Hepatic stellate cell (primary cell): ENCODE measurements at places on chromosomes 16 and 17.

GRCh38 chr17:80866050-80866793 lies 125.4 kb upstream of the CHMP6 start:
- peak; percentile 76 for DNase-seq

DNA sequence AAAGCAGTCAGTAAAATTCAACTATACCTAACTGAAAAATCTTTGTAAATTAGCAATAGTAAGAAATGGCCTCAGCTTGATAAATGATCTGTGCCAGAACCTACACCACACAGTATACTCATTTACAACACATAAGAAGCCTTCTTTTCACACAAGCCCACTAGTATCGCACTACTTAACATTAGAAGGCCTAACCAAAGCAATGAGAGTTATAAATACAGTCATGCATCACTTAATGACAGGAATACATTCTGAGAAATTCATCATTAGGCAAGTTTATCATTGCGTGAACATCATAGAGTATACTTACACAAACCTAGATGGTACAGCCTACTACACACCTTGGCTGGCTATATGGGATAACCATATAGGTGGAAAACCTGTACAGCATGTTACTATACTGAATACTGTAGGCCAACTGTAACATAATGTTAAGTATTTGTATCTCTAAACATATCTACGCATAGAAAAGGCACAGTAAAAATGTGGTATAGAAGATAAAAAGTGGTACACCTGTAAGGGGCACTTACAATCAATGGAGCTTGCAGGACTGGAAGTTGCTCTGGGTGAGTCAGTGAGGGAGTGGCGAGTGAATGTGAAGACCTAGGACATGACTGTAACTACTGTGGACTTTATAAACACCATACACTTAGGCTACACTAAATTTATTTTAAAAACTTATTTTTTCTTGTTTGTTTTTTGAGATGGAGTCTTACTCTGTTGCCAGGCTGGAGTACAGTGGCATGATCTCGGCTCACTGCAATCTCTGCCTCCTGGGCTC lies 126.5 kb upstream of the CORO6 start:
- DNase-seq: no peak

GRCh38 chr17:5715478-5715877 lies 131.2 kb upstream of the NLRP1 start:
- no peak for DNase-seq

DNA sequence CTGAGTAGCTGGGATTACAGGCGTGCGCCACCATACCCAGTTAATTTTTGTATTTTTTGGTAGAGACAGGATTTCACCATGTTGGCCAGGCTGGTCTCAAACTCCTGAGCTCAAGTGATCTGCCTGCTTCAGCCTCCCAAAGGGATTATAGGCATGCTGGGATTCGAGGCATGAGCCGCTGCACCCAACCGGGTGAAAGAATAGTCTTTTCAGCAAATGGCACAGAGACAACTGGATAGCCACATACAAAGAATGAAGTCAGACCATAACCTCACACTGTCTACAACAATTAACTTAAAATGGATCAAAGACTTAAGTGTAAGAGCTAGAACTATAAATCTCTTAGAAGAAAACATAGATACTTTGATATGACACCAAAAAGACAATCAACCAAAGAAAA lies 67.6 kb downstream of the TBC1D16 start:
- no peak for DNase-seq

DNA sequence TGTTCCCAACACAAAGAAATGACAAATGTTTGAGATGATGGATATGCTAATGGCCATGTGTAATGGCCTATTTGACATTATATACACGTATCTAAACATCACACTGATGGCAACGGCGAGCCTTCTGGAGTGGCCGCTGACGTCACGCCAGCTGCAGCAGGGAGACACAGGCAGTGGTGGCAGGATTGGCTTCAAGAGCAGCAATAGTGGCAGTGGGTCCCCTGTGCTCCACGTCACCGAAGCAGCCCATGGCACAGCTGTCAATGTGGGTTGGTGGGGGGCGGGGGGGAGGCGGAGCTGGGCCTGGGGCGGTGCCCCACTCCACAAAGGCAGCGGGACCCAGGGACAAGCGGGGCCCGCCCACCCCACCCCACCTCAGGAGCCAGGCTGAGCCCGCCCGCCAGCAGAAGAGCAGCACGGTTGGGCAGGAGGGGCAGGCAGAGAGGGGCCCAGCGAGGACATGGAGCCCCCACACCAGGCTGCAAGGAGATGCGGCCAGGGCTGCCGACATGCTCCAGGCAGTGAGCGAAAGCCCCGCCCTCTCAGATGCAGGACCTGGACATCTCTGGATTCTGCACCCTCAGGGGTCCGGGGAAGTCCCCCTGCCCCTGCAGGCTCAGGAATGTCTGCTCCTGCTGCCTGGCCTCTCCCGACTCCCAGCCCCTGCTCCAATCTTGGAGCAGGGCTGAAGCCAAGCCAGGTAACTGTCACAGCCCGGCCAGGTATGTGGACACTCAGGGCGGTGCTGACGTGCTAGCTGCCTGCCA lies 64.6 kb downstream of the USP32 start:
- no peak for DNase-seq

- DNase-seq: no peak
These were observed 414.6 kb upstream of the PSMD7 start for GRCh38 chr16:73882033-73882432.

GRCh38 chr16:23072769-23073549 lies 76.3 kb downstream of the USP31 start:
- peak; percentile 22 for DNase-seq

- DNase-seq: peak; percentile 75
These were observed 27.5 kb downstream of the NSMCE1 start for GRCh38 chr16:27240948-27241531.

DNA sequence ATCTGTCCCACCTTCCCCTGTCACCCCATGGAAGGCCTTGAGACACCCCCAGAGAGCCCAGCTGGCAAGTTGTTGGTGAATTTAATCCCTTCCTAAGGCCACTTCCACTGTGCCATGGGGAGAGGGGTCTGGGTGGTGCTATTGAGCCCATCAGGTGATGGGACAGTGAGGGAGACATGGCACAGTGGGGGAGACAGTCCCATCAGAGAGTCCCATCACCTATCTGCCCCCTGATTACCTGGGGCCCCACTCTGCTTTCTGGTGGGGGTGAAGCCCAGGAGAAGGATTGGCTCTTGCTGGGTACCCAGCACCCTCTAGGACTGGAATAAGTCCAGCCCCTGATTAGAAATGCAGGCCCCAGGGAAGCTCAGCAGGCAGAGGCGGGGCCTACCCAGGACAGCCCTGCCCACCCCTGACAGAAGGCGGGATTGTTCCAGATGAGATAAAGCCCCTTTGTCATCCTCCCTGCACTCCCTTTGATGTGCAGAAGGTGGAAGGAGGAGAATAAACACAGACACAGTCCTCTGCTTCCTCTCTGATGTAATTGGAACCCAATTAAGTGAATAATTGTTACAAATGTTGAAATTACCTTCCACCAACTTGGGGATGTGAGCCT lies 18.9 kb downstream of the TMEM132E start:
- DNase-seq: no peak

- no peak for DNase-seq
These were observed 64.6 kb upstream of the CLEC18B start for GRCh38 chr16:74485916-74486315.

DNA sequence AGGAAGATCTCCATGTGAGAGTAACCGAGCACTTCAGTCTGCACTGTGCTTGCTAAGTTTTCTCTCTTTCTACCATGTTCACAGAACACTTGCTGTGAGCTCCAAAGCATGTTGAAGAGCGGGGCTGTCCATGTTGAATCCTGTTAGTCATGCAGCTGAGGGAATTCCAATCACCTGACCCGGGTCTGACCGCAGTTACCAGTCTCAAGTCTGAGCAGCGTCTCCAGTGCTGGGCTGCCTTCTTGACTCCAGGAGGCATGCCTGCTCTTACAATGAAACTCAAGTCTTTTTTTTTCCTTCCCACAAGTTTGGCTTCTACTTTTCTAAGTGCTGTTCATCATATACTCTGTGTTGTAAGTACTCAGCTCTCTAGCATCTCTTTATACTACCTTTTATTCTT lies 44.3 kb downstream of the HOXB1 start:
- DNase-seq: peak; percentile 92

- peak; percentile 49 for DNase-seq
These were observed 57.5 kb downstream of the CYB5B start for GRCh38 chr16:69481901-69482341.

DNA sequence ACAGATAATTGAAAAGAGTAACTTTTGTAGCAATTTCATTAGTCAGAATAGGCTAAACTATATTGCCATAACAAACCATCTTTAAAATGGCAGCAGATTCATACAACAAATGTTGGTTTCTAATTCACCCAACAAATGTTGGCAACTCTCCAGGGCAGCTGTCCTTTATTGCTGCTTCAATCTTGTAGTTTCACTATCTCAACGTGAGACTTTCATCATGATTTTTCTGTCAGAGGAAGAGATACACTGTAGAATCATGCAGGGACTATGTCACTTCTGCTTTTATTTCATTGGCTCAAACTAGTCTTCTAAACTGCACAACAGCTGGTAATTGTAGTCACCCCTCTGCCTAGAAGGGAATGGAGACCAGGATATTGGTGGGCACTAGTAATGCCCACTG lies 174.2 kb downstream of the TANC2 start:
- no peak for DNase-seq

GRCh38 chr16:57115514-57116182 lies 23.3 kb downstream of the CPNE2 start:
- DNase-seq: peak; percentile 79

DNA sequence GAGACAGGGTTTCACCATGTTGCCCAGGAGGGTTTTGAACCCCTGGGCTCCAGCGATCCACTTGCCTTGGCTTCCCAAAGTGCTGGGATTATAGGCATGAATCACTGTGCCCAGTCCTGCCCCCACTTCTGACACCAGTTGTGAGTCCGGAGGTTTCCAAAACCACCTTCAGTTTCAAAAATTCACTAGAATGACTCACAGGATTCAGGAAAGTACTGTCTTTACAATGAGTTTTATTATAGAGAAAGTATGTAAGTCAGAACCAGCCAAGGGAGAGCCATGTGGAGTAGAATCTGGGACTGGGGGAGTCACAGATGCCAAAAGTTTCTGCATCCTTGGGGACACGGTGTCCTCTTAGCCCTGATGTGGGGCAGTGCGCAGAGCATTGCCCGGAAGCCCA lies 55.1 kb downstream of the PLD6 start:
- peak; percentile 72 for DNase-seq

GRCh38 chr16:23293016-23293415 lies 9.1 kb upstream of the SCNN1B start:
- no peak for DNase-seq

GRCh38 chr17:66610361-66611133 lies 224.4 kb upstream of the CACNG5 start:
- no peak for DNase-seq

DNA sequence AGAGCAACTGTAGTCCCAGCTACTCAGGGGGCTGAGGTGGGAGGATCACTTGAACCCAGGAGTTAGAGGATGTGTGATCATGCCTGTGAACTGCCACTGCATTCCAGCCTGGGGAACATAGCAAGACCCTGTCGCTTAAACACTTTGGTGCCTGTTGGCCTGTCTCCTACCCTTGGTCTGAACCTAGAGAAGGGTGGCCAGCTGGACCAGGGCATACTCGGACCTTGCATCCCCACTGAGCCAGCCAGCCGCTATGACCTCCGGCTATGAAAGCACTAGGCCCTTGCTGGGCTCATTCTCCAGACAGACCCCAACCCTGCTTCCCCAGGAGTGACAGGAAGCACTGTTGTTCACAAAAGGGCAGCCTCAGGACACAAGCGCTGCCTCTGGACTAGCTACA lies 4.6 kb downstream of the IFT20 start:
- DNase-seq: no peak

DNA sequence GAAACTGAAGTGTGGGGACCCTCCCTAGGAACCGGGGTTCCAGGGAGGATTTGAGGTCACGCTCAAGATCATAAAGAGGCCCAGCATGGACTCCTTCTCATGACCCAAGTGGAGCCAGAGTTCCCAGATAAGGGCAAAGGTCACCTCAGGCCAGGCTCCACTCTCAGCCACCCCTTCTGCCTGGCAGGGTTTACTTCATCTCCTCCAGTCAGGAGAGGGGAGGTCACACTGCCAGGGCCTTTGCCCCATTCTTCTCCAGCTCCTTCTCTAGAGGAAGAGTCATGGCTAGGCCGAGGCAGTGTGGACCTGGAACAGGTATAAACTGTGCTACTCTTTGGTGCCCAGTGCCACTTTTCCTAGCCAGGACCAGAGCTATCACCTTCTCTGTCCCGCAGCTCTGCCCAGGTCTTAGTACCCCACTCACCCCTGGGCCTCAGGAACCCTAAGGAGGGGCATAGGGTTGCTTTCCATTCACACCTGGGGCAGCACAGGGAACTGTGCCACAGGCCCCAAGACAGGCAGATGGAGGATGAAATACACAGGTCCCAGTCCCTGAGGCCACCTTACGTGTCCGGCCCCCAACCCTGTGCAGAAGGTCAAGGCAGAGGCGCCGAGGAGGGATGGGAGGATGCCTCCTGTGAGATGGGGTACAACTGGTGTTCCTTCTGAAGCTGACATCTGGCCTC lies 879 bp upstream of the ACSF2 start:
- no peak for DNase-seq
